ENCODE measurements at places on chromosomes 12 and 14.

DNA sequence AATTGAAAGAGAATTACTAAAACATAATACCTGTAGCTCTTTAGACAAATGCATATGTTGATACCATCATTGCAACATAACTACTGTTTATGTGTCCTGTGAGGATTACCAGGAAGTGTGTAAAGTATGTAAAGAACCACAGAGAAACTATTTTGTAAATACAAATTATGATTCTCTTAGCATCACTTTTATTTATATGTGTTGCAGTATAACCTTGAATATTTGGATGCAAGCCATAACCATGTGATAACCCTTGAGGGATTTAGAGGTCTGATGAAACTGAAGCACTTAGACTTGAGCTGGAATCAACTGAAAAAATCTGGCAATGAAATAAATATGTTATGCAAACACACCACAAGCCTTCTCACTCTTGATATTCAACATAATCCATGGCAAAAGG is 77.5 kb downstream of the LRRC9 start:
- DNase-seq, result no peak

GRCh38 chr12:67661311-67662021 is 12.9 kb downstream of the DYRK2 start:
- DNase-seq, result no peak

GRCh38 chr12:6662602-6662905 is 365 bp downstream of the ING4 start:
- no peak for DNase-seq

DNA sequence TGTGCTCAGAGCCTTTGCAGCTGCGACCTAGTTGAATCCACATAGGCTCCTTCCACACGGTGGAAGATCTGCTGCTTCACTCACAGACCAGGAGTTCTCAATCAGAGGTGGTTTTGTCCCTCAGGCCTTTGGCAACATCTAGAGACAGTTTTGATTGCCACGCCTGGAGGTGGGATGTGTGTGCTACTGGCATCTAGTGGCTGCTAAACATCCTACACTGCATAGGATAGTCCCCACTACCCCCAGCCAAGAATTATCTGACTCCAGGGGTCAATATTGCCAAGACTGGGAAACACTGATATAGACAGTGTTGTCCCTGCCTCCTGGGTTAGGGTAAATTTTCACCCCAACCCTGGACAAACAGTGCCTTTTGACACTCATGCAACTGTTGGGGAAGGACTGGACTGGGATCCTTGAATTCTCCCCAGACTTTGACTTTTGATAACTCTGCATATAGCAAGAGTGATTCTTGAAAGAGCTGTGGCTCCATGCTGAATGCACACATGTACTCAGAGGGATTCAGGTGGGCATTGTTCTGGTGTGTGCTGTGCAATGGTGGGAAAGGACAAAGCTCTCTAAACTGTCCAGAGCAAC is 39.8 kb downstream of the BAZ2A start:
- DNase-seq, result no peak

- no peak for DNase-seq
Observed at GRCh38 chr12:111454716-111455447, 49.2 kb downstream of the SH2B3 start.

GRCh38 chr12:97666263-97666662 is 203.7 kb downstream of the RMST start:
- no peak for DNase-seq

DNA sequence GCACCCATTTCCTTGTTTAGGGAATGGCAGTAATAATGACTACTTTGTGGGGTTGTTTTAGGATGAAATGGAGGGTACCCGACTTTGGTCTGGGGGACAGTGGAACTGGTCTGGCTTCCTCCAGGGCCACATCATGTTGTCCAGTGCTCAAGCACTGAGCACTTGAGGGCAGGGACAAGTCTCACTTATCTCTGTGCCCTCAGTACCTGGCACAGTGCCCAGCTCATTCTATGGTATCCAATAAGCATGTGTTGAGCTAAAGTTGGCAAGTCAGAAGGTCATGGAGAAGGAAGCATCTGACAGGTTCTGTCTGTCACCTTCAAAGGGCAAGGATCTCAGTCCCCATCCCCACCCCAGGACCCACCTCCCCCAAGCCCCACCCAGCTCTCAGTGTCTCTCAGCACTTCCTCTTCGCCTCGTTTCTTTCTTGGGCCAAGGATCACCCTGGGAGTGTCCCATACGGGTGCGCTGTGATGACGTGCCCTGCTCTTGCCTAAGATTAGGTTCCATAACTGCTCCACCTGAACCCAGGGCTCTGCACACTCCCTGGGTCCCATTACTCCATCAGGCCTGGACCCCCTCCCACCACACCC is 24.3 kb upstream of the TMEM106C start:
- DNase-seq, result no peak

DNA sequence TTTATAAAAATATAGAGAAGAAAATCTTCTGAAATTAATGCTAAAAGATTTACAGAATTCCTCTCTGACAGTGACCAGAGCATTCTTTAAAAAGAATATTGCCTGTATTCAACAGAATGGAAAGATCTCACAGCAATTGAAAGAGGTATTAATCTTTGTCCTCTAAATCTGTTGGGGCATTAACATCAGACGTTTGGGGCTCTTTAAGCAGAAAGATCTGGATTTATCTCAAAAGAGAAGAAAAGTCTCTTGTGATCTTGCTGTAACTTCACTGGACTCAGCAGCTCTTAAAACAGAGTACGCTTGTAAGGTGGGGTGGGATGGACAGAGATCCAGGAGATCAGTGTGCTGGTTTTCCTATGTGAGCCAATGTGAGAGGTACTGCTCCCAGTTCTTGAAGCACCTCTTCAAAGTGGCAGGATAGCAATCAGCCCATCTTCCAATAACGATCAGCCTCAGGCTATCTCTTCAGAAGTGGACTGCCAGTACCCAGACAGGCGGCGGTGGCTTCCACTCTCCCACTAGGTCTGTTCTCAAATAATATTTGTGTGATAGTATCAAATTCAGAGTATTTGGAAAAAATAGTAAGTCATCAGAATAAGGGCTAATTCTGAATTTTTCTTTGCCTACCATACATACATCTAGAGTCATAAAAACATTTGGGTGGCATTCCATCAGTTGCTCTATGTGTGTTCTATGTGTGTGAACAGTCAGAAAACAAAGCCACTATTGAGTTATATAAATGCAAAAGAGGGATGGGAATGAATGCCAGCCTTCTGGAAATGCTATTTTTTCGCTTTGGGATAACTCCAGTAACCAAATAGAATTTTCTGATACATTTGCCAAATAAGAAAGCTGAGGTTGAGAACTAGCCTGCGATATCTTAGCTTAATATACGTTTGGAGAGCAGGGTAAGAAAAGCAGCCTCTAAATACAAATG is 237.4 kb upstream of the RGS6 start:
- DNase-seq, result no peak

GRCh38 chr12:66232263-66232662 is 43.2 kb downstream of the IRAK3 start:
- no peak for DNase-seq

DNA sequence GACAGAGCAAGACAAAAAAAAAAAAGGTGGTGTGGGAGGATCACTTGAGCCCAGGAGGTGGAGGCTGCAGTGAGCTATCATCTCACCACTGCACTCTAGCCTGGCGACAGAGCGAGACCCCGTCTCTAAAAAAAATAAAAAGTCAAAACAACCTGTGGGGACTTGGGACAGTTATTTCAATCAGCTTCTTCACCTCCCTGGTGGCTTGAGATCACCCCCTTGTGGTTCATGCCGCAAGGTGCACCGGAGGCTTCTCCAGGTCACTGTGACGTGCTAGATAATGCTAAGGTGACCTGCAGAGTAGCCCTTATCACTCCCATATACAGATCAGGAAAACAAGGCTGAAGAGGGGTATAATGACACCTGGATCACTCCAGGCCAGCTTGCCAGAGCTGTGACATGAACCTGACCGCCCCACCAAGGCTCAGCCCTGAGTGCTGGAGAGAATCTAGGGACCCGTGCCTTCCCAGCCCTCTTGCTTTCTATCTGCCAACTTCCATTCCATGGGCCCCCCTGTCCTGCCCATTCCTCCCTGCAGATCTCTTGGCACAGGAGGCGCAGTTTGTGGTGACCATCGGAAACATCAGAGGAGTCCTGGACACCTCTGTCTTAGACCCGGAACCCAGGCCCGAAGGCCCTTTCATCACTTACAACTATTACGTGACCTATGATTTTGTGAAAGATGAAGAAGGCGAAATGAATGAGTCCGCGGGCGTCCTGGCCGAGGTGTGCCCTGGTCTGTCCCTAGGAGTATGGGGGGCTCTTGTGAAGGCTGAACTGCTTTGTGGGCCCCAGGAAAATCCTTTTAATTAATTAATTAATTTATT is 8.1 kb downstream of the LRRC43 start:
- no peak for DNase-seq

DNA sequence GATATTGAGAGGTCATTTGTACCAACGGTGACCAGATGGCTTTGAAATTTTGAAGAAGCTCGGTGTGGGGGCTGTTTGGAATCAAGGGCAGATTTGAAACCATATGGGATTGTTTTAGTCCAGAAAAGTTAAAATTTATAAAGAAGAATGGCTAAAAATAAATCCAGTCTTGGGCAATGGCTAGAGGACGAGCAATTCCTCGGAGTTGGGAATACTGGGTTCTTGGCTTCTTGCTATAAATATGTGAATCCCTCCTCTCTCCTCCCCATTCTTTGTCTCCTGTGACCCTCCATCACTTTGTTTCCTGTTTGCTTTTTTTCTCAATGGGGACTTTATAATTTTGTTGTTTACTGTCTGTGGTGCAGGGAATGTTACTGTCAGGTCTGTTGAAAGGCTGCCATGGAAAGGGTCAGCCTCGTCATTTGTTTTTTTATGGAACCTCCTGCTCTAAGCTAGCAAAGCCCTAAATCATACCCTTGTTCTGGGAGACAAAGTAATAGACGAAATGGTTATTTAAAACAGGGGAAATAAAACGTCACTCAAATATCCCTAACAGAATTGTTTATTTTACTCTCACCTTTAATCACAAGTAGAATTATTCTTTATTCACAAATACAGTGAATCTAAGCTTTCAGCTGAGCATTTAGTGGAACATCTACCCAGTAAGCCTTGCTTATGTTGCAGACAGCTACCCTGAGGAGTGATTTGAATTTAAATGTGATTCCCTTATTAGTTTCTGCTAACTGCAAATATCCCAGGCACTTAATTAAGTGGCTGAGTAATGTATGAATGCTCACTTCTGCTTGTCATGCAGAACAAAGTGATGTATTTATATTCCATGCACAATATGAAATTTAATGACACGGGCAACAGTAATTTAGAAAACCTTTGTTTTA is 273.1 kb upstream of the NOVA1 start:
- DNase-seq, result no peak

GRCh38 chr14:97468220-97468619 is 671.0 kb downstream of the VRK1 start:
- no peak for DNase-seq

DNA sequence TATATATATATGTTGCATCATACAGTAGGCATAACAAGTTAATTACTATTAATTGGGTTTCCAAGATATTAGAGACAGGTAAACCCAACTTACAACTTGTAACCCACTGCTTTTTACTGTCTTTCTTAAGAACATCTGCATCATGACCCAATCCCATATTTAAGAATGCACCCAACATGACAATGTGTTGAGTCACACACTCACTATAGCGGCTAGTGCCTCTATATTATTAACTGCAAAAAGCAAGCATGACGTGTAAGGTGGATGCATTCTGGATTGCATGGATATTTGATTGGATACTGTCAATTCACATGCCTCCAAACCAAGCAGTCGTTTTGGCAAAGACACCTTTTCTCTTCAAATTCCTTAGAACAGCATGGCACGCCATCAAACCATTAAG is 68.2 kb downstream of the KSR2 start:
- DNase-seq, result no peak

All from cortex of kidney (tissue), 1 donor.